Renal cortical epithelial cell (primary cell): ENCODE measurements at places on chromosomes 12 and 14. TPM values are rescaled to one million over a fixed set of nuclear protein-coding genes. Genes with fewer than 3 reads are reported as not detected.
A peak's percentile ranks its signal among the peaks of the same experiment; 100 is the strongest.

The BDKRB1 gene
- total RNA-seq = 0.10 TPM in 1 of 2 replicates, not detected in the other

- peak; percentile 28 for DNase-seq
Measured at GRCh38 chr12:7142056-7142644, 12.0 kb downstream of the CLSTN3 start.

DNA sequence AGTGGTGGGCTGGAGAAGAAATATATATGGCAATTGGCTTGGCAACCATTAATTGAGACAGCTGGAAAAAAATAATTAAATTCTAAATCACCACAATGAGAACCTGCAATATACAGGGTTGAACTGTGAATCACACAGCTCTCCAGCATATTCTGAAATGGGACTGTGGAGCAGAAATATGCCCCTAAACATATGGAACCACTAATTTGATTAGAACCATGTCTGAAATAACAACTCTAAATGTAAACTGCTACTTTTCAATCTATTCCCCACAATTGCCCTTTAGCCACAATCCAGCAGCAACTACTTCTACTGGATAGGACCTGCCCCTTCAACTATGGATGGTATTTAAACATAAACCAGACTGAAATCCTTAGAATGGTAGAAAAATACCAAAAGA, 330.4 kb downstream of the TRHDE start:
- DNase-seq = no peak

The POMT2 gene
- 12.2 and 26.4 TPM in 2 replicates for total RNA-seq

The BEGAIN gene
- total RNA-seq = 0.35 and 1.0 TPM in 2 replicates

- DNase-seq = no peak
Measured at GRCh38 chr14:56176530-56176929, 58.3 kb downstream of the PELI2 start.

DNA sequence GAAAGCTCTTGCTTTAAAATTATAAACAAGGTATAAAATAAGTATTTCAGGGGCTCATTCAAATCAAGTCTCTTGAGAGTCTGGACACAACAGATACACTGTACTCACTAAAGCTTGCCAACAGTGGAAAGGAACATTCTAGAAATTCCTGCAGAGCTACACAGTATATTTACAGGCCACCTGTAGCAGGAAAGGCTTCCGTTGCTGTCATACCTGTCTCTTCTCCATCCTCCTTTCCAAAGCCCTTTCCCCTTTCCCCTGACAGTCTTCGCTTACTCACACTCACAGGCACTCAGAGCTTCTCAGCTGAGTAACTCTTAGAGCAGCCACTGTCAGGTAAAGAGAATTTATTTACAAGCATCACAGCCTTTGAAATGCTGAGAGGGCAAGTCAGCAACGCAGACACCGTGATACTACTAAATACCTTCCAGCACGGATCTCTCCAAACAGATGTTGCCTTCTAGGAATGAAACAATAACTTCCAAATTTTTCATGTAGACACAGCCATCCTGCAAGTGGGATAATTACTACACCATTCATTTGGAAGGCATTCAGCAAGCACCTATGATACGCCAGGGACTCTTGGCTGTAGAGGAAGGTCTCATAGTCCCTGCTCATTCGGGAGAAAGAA, 167.9 kb downstream of the FOXN3 start:
- peak; percentile 69 for DNase-seq

DNA sequence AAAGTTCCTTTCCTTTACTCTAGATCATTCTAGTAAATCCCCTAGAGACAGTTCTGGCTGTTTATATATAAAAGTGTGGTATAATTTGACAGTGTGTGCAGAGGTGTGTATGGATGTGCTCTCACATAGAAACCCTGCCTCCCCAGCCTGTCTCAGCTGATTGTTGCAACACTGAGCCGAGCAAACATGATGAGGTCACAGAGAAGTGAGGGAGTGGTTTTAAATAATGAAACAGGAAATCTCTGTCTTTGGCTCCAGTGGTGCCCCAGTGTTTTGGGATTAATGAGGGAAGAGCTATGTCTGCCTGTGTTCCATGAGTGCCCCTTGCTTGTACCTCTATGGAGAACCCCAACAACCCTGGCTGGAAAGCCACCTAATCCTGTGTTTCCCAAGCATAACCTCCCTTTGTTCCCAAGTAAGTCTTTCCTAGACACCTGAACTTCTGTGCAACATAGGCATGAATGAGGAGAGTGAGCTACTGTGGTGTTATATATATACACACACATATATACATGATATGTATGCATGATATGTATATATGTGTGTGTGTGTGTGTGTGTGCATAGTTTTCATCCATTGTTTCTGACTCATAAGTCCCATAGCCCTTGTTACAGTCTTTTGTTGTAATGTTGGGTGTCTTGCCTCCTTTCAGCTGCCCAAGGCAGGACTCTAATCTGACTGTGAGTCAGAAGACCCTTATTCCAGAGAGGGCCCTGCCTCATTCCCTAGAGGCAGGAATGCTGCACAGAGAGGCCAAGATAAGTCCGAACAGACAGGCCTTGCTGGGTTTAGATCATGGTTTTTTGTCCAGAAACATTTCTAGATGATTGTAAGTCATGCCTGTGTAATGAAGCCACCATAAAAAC, 18.0 kb downstream of the TRAF3 start:
- DNase-seq = peak; percentile 84

The CDH24 gene
- total RNA-seq = 3.5 and 6.1 TPM in 2 replicates

The KCNH3 gene
- total RNA-seq = 4.3 TPM in 1 of 2 replicates, not detected in the other

- DNase-seq = no peak
Measured at GRCh38 chr12:94073441-94074051, 74.8 kb upstream of the PLXNC1 start.

GRCh38 chr14:70416338-70416724, 559 bp downstream of the SYNJ2BP start:
- no peak for DNase-seq

The PTPRO gene
- 0.45 and 0.69 TPM in 2 replicates for total RNA-seq

The SLC8A3 gene
- 0.15 TPM in 1 of 2 replicates, not detected in the other for total RNA-seq

DNA sequence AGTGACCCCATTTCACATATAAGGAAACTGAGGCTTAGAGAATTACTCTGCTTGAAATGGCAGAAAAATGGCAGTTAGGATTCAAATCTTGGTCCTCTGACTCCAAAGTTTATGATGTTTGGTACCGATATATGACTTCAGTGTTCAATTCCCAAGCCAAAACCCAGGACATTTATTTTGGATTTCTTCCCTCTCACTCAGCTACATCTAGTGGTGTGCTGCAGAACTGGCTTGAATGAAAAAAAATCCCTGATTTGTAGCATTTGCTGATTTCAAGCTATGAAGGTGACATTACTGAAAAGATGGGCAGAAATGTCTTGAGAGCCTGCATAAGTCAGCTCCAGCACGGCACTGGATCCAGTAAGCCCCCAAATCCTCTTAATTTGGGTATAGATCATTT, 106.4 kb downstream of the EFCAB11 start:
- DNase-seq = no peak

The CNTN1 gene
- total RNA-seq = 2.0 and 4.5 TPM in 2 replicates

DNA sequence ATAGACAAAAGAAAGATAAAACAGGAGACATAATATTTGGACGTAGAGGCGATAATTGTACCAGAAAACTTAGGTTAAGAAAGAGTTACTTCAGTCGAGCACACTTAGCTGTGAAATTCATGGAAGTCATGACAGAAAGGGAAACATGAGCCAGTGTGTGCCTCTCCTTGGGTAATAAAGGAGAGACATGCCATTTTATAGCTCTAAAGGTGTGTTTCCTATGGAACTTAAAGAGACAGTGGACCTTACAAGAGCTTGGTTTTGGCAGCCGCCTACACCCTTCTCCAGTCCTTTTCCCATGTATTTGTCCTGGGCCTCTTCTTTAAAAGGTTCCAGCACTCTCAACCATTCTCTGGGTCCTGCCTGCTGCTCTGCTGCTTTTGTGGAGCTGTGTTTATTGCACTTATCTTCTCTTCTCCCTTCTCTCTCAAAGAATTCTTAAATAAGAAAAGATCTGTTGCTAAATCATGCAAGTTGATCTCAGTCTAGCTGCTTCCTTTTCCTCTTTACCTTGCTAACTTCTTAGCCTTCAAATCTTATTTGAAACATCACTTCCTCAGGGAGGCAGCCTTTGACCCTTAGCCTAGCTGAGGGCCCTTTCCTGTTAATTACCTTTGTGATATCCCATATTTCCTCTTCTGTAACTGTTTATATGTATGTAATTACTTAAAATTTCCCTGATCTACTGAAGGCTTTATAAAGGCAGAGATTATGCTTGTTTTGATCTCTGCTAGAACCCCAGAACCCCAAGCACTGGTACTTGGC, 81.8 kb upstream of the EVL start:
- DNase-seq = no peak

DNA sequence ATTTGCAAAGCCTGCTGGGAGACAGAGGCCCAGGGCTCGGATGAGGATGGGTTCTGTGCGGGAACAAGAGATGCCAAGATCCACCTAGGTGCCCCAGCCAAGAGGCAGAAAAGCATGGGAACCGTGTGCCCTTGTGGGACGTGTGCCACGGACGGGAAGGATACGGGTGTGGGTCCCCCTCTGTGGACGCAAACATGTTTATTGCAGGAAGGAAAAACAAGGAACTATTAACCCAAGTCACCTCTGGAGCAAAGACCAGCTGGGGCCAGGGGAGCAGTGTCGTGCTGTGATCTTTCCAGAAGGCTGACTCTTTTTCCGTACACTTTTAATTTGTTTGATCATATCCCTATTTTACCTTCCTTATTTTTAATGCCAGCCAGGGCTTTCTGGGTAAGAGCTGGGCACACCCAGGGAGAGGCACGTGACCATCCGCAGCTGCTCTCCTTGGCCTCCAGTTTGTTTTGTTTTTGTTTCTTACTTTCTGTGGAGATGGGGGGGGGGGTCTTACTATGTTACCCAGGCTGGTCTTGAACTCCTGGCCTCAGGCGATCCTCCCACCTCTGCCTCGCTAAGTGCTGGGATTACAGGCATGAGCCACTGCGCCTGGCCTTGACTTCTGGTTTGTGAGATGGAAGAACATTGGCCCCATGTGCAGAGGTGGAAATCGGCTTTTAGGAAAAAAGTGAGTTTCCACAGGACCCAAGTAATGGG, 20.7 kb downstream of the SCARB1 start:
- no peak for DNase-seq
